Stimulated activated CD8-positive, alpha-beta memory T cell treated with anti-CD3 and anti-CD28 coated beads, Interleukin-4, amount 100 ng/mL, for 4 hours (primary cell): ENCODE measurements at places on chromosomes 3 and 15.

GRCh38 chr3:158801201-158801600, 653 bp upstream of the MFSD1 start:
- no peak for DNase-seq

DNA sequence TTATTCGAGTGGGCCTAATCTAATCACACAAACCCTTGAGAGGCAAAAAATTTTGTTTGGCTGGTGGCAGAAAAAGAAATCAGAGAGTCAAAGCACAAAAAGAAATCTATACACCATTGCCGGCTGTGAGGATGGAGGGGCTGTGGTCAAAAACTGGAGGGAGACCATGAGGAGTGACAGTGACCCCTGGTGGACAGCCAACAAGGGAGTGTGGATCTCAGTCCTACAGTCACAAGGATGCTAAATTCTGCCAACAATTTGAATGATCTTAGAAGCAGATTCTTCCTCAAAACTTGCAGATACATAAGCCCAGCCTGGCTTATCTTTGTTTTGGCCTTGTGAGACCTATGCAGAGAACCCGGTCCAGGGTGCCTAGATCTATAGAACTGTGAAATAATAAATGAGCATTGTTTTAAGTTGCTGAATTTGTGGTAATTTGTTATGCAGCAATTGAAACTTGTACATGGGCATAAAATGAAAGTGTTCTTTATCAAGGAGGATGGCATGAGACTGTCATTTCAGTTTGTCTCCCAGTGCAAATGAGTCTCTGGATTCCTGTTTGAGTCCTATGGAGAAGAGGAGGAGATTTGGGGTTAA, 103.0 kb upstream of the ARHGEF26 start:
- no peak for DNase-seq

DNA sequence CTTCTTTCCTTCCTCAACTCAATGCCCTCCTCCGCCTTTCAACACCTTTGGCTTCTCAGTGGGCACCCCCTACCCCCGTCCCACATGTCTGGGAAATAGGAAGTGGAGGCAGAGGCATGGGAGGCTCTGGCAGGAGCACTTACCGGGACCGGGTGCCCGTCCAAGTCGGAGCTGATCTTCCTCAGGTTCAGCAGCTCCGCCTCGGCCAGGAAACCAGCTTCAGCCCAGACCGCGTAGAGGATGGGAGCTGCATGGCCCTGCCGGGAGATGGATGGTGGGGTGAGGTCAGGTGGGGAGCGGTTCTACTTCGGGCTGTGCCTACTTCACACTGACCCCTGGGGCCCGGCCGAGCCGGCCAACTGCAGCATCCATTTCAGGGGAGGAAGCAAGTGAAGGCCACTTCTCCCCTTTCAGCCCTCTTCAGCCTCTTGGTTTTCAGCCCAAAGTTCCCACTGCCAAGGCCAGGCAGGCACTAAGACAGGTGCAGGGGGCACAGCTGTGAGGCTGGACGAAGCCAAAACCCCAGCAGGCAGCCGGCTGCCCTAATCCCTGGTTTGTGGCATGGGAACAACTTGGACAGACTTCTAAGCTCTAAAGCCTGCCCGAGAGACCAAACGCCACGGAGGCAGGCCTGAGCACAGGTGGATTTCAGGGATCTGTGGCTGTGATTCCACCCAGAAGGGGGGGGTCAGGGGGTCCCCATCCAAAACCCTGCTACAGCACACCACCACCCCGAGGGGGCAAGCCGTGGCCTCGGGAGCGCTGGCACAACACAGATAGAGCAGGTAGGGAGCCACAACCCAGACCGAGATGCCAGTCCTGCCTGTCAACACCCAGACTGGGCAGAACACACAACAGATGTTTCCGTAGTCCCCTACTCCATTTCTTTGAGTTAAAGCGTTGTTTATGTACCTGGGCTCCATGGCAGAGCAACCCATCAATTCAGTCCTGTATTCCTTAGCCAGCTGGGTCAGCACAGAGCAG, 14.5 kb downstream of the TKT start:
- DNase-seq, result no peak

DNA sequence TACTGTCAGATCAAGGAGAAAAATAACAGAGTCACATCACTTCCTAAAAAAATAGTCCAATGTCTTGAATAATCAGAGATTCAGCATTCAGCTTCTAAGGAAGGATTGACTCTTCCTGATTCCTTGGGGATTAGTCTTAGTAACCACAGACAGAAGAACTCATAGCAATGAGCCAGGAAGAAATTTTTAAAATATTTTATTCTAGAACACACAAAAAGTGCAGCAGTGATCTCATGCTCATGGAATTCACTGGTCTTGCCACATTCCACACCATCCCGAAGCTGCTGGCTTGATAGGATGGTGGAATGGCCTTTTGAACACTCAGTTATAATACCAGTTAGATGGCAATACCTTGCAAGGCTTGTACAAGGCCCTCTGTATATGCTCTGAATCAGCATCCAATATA, 43.0 kb upstream of the ABI3BP start:
- no peak for DNase-seq

- no peak for DNase-seq
These were observed 1.6 kb downstream of the ZDHHC3 start for GRCh38 chr3:44974416-44974815.

- no peak for DNase-seq
These were observed 10.4 kb downstream of the TMEM41A start for GRCh38 chr3:185488465-185488864.

- DNase-seq, result no peak
These were observed 21.2 kb downstream of the SLC7A14 start for GRCh38 chr3:170564664-170565063.

DNA sequence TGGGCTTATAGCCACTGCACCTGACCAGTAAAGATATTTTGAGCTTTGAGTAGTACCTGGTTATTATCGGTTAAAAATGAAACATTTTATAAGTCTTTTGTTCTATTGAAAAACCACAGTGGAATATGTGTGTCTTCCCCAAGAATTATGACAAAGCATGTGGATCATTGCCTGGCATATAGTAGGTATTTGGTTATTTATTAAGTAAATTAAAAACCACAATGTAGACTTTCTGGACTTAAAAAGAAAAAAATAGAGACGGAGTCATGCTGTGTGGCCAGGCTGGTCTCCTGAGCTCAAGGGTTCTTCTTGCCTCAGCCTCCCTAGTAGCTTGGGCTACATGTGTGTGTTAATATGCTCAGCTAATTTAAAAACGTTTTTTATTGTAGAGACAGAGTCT, 43.5 kb downstream of the UBE2E2 start:
- no peak for DNase-seq

GRCh38 chr15:101657968-101658784, 6.0 kb upstream of the TM2D3 start:
- DNase-seq, result no peak

GRCh38 chr15:78049691-78050440, 27.6 kb downstream of the TBC1D2B start:
- DNase-seq, result no peak

DNA sequence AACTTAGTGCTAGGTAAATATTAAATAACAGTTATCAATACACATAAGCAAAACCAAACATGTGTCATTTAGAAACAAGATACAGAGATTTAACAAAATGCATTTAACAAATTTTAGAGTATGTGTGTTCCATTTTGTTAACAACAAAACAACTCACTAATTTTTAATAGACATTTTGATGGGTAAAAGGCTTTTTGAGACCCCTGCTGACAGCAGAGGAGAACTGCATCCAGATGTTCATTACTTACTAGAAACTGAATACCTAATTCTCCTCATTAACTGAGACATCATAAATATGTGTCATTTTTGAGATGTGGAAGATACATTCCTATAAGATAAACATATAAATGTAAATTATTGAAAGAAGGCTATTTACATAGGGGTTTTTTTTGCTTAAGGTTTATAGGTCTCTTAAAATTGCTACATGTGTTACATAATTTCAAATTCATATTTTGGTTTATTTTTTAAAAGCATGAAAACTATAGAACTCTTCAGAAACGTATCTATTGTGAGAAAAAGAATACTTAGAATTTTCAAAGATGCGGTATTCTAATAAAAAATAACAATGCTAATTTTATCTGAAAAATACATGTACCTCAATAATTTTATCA, 1009.8 kb downstream of the TUSC7 start:
- no peak for DNase-seq

DNA sequence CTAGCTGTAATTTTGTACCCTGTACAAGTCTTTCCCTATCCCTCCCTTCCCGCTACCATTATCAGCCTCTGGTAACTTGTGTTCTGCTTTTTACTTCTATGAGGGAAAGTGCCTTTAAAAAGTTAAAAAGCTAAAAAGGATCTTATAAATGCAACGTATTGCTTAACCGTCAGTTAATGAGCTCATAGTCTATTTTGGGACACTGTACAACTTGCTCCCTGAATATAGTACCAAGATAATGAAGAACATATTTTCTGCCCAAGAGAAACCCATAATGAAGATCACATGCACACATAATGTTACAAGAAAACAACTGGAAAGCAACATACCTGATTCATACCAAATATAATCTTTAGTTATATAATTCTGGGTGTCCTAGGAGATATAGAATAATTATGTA, 22.6 kb downstream of the ZIC1 start:
- DNase-seq, result no peak

GRCh38 chr3:69731080-69731479, 8.2 kb upstream of the MITF start:
- no peak for DNase-seq

DNA sequence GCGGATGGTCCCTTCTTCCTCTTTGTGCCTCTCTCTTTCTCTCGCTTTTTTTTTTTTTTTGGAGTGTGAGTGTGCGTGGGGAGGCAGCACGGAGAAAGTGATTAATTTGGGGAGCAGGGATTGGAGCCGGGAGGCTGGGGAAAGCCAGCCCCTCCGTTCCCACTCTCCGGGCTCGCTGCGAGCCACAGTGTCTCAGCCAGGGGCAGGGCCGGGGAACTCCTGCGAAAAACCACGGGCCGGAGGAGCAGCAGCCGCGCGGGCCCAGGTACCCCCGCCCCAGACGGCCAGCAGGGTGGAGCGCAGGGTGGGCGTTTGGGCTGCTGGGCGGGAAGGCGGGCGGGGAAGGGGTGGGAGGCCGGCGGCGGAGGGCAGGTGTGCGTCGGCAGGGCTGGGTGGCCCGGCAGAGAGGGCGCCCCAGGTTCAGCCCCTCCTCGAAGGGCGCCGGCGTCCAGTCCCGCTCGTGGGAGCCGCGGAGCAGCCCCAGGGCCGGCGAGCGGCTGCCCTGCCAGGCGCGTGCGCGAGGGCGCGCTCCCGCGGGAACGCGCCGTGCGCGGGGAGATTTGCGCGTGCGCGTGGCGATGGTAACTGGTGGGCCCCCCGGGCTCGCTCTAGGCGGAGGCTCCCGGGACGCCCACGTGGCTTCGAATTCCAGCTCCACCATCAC, 1.4 kb downstream of the CHL1 start:
- DNase-seq, result no peak

DNA sequence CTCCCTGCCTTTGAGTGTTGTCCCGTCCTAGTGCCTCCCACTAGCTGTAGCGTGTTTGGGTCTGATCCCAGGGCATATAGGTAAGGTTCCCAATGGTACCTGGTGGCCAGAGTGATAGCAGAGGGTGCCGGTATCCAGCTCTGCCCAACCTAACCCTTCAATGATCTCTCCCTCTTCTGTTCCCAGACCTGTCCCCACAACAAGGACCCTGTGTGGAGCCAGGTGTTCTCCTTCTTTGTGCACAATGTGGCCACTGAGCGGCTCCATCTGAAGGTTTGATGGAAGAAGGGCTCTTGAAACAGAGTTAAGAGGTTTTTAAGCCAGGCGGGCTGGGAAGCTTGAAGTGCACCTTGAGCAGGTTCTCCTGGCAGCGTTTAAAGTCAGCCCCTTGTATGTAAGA, 35.5 kb downstream of the ESYT3 start:
- no peak for DNase-seq
